Naive thymus-derived CD4-positive, alpha-beta T cell (primary cell): ENCODE measurements at places on chromosomes 2 and 18. TPM values are rescaled to one million over a fixed set of nuclear protein-coding genes. Genes with fewer than 3 reads are reported as not detected.

The SOS1 gene
- 62.4 TPM for total RNA-seq

The TMEM169 gene
- total RNA-seq, result 2.0 TPM

The DNAJC5G gene
- not detected in 2 replicates for total RNA-seq

The NPHP1 gene
- total RNA-seq, result 0.64 TPM

The PROKR1 gene
- total RNA-seq, result not detected

The CTNNA2 gene
- total RNA-seq, result not detected

The SP100 gene
- 211 TPM for total RNA-seq

The EPHA4 gene
- 31.8 TPM for total RNA-seq

The RBM44 gene
- total RNA-seq, result 1.0 TPM

The ACMSD gene
- not detected in 2 replicates for total RNA-seq

The PPP4R1 gene
- 54.6 TPM for total RNA-seq

The REG1B gene
- total RNA-seq, result not detected

The RTP5 gene
- total RNA-seq, result not detected

The SERPINB11 gene
- not detected for total RNA-seq

The DSG2 gene
- 0.13 TPM for total RNA-seq

The GALR1 gene
- total RNA-seq, result not detected

The MEP1B gene
- total RNA-seq, result 0.35 TPM

The NMUR1 gene
- total RNA-seq, result not detected

The FBXO15 gene
- 1.3 and 1.5 TPM in 2 replicates for total RNA-seq

The ACKR3 gene
- total RNA-seq, result 6.1 TPM

The FABP1 gene
- total RNA-seq, result not detected

The COX5B gene
- total RNA-seq, result 111 TPM
